ENCODE measurements at places on chromosomes 16 and 17.

DNA sequence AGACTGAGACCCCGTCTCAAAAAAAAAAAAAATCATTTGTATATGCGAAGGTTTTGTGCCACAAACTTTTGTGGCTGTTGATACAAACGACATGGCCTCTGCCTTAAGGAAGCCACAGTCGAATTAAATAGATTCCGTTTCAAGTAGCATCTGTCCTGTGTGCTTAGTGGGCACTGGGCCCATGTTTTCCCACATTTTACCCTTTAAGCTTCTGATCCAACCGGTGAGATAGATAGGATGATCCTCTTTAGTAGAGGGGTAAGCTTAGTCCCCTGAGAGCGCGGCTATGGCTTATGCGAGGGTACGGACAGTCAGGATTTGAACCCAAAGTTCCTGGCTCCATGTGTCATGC, 776 bp upstream of the TMEM219 start:
- no peak for DNase-seq

- no peak for DNase-seq
Observed at GRCh38 chr17:77572065-77572601, 386.4 kb upstream of the TNRC6C start.

DNA sequence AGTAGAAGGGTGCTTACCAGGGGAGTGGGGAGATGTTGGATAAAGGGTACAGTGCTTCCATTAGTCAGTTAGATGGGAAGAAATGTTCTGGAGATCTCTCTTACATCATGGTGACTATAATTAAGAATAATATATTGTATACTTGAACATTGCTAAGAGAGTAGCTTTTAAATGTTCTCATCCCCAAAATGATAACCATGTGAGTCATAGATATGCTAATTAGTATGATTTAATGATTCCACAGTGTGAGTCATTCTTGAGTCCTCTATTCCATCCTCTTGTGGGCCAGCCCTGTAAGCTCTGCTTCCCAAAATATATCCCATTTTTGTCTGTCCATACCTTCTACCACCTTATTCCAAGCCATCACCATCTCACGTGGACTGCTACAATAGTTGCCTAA, 80.6 kb upstream of the CDH11 start:
- DNase-seq, result no peak

- DNase-seq, result no peak
Observed at GRCh38 chr17:50240851-50241250, 33.4 kb upstream of the TMEM92 start.

- no peak for DNase-seq
Observed at GRCh38 chr16:75420987-75421819, 12.1 kb downstream of the CFDP1 start.

GRCh38 chr17:76502341-76503211, 1.4 kb upstream of the RHBDF2 start:
- no peak for DNase-seq

GRCh38 chr17:4818276-4818675, 11.3 kb downstream of the PLD2 start:
- DNase-seq, result no peak

DNA sequence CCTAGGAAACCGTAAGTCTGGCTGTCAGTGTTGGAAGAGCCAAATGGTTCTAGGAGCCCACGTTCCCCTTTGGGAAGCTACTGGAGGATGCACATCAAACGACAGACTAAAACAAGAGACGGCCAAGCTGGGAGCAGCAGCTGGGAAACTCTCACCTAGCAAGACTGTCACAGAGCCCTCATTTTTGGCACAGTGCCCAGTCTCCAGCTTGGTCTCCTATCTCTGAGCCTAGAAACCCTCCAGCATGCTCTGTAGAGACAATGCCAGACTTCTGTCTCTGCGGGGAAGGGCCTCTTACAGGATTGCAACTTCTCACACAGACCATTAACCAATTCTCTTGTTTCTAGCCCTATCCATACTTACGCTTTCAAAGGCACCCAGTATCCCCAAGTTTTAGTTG, 23.5 kb downstream of the GTF3C1 start:
- DNase-seq, result no peak

GRCh38 chr17:16107165-16107770, 107.6 kb downstream of the TTC19 start:
- no peak for DNase-seq

DNA sequence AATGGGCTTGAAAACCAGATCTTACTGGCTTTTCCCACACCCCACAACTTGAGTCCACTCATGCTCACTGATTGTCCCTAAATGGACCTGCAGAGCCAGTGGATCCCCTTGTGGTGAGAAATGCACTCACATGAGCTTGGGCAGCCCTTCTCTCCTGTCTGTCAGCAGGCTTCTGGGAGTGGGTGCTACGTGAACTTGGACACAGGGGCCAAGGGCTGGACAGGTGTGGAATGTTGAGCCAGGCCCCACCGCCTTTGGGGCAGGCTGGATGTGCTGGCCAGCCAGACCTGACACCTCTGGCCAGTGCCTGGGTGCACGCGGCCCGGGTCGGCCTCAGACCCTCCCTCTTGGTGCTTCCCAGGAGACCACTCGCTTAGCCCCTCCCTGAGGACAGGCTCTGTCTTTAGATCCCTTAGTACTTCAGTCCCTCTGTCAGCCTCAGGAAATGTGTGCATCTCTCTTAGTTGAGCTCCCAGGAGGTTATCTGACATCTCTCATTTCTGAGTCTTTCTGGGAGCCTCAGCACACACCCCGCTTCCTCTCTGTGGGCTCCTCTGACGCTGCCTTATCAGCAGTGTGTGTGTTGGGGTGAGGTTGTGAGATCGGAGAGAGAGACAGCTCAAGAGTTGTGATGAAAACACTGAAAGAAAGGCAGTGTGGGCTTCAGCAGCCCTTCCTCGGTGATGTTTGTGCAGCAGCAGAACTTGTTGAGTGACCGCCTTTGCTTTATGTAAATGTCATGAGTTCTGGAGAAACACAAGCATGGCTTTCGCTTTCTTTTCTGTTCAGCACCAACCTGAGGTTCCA, 117.0 kb downstream of the RAB11FIP4 start:
- no peak for DNase-seq

- no peak for DNase-seq
Observed at GRCh38 chr16:27468941-27469531, 67.1 kb downstream of the IL21R start.

- DNase-seq, result no peak
Observed at GRCh38 chr16:81445966-81446906, 1.6 kb downstream of the CMIP start.
